ENCODE measurements at places on chromosomes 1 and 21.

DNA sequence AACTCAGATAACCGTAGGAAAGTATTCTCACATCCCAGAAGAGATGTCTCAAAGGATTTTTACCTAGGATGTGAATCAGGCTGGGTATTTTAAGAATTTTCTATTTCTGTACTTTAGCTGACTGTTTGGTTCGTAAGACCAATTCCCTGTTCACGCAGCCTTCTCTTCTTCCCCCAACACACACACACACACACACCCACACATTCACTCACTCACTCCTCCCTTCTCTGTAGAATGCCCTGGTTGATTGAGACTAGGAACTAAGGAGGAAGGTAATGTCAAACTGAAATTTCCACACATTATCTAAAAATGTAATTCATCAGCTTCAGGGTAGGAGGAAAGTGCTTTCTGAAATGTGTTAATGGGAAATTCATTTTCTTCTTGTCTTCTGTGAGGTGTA lies 43.5 kb downstream of the ELAVL4 start:
- DNase-seq = no peak

GRCh38 chr1:232704694-232705680 lies 75.1 kb upstream of the SIPA1L2 start:
- DNase-seq = no peak

GRCh38 chr1:207831517-207832327 lies 79.2 kb downstream of the CD34 start:
- DNase-seq = no peak

DNA sequence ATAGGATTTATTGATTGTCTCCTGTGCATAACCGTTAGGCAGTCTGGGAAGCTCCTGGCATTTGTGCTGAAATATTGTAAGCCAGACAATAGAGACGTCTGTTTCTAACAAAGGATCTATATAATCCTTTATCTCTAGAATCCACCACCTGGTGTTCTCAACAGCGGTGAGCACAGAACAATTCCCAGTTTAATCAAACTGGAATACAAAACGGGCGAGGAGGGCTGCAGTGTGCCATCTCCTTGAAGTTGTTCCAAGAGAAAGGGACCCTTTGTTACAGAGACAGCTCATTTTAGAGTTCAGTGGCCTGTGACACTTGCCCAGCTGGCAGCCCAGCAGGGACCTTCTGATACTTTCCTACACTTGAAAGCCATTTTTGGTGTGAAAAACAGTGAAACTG lies 162.8 kb upstream of the IVNS1ABP start:
- DNase-seq = peak; percentile 8

- DNase-seq = no peak
Observed at GRCh38 chr1:160451859-160452232, 51.5 kb downstream of the VANGL2 start.

- no peak for DNase-seq
Observed at GRCh38 chr1:29811247-29811646, 574.9 kb downstream of the PTPRU start.

DNA sequence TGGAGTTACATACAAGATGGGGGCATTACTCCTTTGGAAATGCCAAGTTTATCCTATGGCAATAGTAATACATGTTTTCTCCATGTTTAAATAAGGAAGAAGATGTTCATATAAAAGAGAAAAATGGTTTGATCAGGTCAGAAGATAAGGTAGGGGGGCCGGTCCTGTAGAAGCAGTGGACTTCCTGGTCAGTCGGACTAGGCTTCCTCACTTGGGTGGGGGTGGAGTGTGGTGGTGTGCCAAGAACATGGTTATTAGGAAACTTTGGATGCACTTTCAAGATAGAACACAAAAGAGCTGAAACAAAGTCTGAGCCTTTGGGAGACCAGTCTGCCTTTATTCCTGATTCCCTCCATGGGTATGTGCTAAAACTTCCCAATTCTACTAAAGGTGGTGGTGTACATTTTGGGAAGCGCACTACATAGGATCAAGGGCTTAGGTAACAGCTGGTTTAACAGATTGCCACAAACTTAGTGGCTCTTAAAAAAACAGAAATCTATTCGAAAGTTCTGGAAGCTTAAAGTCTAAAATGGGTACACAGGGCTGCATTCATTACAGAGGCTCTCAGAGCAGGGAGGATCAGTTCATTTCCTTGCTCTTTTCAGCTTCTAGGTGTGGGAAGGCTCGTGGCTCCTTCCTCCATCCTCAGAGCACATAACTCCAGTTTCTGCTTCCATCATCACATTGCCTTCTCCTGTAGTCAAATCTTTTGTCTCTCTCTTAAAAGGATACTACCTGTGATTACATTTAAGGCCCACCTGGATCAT lies 64.6 kb downstream of the KDM1A start:
- DNase-seq = no peak

GRCh38 chr1:211603191-211603701 lies 24.3 kb upstream of the SLC30A1 start:
- no peak for DNase-seq

DNA sequence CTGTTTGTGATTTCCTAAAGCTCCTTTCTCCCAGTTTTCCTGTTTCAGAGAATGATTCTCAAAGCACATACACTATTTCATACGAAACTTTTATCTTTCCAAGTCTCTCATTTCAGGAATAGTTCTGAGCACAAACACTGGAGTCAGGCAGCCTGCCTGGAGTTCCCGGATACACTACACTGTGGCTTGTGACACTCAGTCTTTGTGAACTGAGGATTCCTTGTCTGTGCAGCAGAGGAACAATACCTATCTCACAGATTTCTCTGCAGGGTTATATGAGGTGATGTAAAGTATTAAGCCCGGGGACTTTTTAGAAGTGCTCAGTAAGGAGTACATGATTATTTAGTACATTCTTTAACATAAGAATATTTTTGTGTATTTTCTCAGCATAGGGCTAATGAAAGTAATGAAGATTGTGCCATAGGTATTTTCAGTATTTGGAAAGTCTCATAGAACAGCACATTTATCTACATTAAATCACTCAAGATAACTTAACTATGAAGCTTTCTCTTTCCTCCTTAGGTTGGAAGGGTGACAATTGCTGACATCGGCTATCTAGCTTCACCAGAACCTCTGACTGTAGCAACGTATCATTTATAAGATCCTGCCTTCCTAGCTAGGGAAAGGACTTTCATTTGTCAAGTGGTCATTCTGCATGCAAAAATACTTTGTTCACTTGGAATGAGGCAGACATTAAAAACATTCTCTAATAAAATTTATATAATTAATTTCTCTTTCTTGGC lies 12.9 kb downstream of the GBP2 start:
- DNase-seq = no peak

DNA sequence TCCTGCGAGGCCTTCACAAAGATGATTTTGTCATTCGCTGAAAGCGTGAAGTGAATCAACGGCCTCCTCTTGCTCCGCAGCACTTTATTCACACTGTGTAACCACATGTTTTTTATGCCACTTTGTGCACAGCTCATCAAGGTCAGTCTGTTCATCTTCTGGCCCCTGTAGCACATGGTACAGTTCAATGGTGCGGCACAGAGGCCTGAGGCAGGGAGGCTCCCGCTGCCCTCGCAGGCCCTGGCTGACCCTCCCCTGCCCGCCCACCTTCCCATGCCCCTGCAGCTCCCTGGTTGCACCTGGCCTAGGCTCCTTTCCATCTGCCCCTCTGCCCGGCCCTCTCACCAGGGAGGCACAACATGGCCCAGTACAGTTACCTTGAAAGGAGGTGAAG lies 87.5 kb downstream of the CD247 start:
- no peak for DNase-seq

DNA sequence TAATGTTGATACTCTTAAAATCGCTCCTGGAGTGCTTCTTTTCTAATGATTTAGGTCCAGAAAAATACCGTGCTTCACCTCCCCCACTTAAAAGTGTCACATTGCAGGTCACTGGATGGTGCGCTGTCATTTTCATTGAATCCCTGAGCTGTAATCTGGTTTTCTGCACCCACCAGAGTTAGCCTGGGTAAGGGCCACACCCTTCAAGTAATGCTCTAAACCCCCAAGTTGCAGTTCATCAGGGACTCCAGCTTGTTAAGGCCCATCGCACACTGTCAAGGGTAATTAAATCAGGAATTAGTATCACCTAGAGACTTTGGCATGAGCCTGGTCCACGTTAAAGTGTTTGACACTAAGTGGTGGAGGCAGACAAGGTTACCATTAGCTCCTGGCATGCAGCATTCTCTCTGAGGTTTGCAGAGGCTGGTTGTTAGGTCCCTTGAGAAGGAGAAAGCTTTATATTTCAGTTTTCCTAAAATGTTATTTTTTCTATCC lies 34.0 kb downstream of the ASTN1 start:
- no peak for DNase-seq

- DNase-seq = no peak
Observed at GRCh38 chr1:194419721-194420120, 1233.3 kb upstream of the B3GALT2 start.

GRCh38 chr1:207742850-207743555 lies 8.9 kb upstream of the CD46 start:
- DNase-seq = no peak

DNA sequence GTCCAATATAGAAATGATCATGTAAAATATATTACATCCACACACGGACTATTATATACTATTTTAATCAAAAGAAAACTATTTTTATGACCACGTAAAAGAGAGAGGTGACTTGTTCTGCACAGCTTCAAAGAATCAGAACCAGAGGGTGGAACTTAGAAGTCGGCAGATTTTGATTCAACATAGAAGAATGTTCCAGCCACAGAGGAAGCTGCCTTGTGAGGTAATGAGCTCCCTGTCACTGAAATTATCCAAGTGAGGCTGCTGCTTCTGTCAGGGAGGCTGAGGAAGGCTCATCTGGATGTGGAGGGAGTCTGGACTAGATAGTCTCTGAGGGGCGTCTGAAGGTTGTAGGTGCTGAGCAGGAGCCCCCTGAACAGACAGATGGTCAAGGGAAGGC lies 2.7 kb downstream of the PLEKHA6 start:
- no peak for DNase-seq

DNA sequence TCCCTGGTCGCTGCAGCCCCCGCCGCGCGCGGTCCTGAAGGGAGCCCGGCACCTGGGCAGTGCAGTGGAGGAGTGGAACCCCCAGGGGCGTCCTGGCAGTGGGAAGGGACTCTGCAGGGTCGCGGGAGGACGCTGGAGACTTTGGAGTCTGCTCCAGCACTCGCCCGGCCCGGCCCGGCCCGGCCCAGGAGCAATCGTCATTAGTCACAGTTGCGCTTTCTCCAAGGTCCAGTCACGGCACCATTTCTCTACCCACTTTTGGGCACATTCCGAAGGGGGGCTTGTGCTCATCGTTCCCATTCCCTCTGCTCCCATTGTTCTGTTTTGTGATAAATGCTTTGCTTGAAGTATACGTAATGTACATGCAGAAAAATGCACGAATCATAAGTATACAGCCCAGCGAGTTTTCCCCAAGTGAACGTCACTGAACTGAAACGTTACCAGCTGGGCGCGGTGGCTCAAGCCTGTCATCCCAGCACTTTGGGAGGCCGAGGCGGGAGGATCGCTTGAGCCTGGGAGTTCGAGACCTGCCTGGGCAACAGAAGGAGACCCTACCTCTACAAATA lies 999 bp downstream of the THAP3 start:
- no peak for DNase-seq

GRCh38 chr1:18114726-18115410 lies 7.3 kb downstream of the IGSF21 start:
- no peak for DNase-seq

DNA sequence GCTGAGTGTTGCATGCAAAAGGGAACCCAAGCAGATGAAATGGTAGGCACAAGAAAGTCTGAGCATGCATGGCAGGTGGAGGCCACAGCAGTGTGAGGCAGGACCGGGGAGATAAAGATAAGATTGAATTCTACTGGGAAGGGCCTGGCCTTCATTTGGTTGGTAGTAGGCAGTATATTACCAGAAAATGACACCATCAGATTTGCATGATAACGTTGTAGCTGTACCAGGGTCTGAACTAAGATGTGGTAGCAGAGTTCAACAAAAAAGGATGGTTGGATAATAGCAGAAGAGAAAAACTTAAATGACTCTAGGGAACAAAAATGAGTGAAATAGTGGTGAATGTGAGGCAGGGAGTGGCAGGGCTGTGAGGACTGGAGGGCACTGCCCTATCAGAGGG lies 75.6 kb upstream of the DNAJC6 start:
- DNase-seq = no peak

- DNase-seq = no peak
Observed at GRCh38 chr21:35367553-35367952, 318.5 kb upstream of the RUNX1 start.

DNA sequence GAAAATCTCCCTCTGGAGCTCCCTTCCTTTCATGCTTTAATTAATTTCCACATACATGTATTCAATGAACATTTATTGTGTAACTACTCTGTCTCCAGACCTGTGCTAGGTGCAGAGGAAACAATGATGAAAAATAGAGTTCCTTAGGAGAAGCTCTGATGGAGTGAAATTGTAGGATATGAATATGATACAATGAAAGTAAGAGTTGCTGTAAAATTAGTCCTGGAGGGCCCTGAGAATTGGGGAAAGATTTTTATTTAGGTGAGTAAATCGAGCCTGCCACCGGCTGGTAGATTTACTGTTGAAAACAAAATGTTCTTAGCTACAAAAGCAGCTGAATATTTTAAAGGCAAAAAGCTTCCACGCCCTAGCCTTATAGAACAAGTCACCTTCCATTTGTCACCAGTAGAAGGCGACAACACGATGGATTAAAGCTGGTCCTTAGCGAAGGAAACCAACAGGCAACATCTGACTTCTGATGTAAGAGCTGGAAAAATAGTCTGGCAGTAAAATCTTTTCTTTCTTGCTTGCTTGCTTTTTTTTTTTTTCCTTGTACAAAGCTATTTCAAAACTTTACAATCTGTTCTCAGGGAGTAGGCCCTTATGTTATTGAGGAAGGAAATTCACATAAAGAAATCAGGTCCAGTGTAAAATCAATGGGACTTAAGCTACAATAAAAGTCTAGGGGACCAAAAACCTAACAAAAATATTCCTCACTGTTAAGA lies 82.0 kb upstream of the ROR1 start:
- peak; percentile 44 for DNase-seq

- DNase-seq = no peak
Observed at GRCh38 chr1:157831968-157832626, 9.5 kb downstream of the CD5L start.

- no peak for DNase-seq
Observed at GRCh38 chr1:237884237-237884636, 6.5 kb downstream of the ZP4 start.

DNA sequence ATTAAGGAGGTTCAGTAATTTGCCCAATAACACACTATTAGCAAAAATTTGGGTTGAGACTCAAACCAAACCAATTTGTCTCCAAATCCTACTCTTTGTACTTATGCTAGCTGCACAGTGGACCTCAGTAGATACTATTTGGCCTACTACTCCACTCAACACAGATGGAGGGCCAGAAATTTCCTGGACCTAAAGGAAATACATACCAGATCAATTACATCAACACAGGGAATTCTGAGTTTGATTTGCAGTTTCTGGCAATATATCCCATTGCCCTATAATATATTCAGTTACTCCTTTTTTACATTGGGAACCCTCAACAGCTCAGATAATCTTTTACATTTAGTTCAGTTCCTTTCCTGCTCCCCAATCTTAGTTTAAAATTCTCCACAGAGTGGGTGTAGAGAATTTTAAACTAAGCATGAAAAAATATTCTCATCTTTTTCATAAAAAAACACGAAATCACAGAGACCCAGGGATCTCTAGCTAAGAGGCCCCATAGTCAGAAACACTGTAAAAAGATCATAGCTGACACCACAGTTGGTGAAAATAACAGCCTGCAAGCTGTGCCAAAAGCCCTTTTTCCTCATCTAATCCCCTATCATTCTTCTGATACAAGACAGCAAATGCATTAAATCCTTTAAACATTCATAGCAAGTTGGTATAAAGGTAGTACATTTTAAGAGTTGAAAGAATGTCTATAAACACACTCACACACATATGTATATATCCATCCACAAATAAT lies 317.7 kb upstream of the ESRRG start:
- no peak for DNase-seq
